SK-N-SH (cell line): ENCODE measurements at places on chromosomes 3 and 15.

- DNase-seq, result no peak
Observed at GRCh38 chr3:124363476-124363875, 366.8 kb upstream of the UMPS start.

GRCh38 chr3:69174445-69174844 lies 52.0 kb upstream of the LMOD3 start:
- no peak for DNase-seq

DNA sequence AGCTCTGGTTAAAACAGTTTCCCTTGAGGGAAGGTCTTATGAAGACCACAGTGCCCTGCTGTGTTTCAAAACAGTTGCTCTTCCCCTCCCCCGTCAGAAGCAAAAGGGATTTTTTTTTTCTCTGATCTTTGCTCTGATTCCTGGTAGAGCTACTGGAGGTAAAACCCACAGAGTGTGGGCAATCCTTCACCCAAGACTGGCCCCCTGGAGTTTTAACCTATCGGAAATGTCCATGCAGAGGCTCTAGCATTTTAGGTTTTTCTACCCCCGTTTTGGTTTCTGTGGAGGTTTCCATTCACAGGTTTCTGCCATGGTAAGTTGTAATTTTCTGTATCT lies 27.7 kb downstream of the GRM2 start:
- DNase-seq, result no peak

DNA sequence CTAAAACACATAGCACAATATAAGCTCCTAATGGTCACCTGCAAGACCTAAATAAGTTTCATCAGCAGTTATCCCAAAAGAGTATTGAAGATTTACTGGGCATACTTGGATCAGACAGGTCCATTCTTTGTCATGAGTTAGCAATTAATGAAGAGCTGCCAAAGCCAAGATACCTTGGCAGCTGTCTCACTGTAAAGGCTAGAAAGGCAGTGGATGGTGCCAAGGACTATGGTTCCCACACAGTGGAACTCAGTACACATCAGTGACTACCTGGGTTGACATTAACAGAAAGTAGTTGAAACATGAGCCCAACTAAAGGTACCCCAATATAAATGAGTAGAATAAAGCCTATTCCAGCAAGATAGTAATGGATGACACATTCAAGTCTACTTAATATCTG lies 41.1 kb upstream of the TMCO5A start:
- no peak for DNase-seq

GRCh38 chr3:34292605-34293300 lies 494.3 kb downstream of the PDCD6IP start:
- DNase-seq, result peak; percentile 3

DNA sequence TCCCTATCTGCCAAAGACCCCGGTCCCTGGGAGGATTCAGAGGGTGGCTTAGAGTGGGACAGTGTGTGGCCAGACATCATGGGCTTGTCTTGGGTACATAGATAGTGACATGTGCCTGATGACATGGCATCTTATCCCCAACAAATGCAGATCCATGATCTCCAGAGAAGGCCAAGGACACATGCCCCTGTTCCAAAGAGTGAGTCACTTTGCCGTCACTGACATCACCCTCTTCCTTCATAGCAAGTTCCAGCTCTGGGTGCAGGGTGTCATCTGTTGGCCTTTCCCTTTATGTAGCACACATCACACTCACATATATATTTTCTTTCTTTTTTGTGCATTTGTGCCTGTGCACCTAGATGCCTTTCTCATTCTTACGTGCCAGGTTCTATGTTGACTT lies 350.5 kb downstream of the LRTM1 start:
- no peak for DNase-seq

DNA sequence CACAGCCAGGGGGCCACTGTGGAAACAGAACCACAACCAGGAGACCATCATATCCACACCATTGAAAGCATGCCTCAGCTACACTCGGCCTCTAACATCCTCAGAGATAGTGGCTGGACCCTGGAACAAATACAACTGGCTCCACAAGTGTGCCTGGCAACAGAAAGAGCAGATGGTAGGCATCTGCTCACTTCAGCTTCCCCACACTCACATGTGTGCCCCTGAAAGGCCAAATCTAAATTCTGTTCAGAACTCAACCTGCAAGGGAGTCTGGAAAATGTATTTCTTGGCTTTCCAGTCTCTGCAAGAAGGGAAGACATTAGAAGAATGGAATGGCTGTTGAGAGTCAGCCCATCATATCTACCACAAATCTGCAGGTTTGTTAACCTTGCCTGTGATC lies 54.7 kb upstream of the CTNNB1 start:
- no peak for DNase-seq

DNA sequence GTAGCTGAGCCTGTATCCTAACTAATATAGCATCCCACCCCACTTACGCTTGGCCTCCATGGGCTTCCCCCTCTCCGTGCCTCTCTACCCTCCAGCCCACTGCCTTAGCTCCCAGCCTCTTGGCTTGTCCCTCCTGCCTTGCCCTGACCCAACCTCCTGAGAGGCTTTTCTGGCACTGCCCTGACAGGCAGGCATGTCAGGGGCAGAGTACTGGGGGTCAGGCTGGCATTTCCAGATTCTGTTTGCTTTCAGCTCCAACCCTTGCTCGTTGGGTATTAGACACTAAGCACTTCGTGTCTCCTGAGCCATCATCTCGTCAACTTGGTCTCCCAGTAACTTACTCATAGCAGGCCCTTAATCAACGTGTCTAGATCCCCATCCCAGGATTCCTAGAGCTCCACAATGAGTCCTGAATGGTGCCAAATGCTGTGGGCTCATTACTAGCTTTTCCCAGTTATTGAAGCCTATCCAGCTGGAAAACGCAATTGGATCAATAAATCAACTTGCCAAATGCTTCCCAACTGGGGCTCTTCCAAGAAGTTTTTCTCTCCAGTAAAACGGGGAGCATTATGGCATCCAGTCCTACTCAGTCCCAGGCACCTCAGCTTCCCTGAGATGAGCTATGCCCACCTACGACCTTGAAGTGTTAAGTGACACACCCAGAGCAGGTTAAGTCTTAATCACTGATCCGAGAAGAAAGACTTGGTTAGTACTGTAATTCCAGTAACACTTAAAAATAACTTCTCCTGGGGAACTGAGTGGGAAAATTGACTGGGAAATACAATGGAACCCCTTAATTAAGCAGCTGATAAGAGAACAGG lies 78.5 kb upstream of the DLG1 start:
- no peak for DNase-seq

DNA sequence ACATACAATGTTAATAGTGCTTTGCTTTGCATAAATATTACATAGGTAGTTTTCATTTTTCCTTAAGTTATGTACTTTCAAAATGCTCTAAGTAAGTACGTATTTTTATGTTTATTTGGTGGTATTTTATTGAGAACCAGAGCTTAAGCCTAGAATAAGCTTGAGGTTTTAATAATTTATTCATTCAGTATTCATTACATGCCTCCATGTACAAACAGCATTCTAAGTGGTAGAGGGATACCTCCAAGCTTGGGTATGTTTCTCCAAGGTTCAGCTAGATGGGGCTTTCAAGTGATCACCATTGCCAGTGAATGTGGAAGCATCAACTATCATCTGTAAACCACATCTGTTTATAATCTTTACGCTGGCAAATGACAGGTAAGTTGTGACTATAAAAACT lies 52.3 kb downstream of the PEAK1 start:
- DNase-seq, result no peak

- no peak for DNase-seq
Observed at GRCh38 chr3:169026543-169027182, 636.8 kb downstream of the MECOM start.

DNA sequence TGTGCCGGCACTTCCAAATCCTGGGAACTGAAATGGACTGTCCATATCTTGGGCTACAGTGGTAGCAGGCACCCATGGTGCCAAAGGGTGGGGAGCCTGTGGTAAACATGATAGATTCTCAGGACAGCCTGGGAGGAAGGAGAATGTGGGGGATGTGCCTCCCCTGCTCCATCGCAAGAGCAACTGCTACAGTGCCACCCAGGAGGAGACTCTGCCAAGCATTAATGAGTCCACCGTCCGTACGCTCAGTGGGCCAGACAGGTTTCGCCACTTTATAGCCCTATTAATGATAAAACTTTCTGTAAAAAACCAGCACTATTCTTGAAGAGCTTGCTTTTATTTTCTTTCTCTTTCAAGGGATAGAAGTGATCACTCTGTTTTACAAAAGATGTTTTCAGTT lies 75.2 kb downstream of the FMN1 start:
- no peak for DNase-seq

- no peak for DNase-seq
Observed at GRCh38 chr3:144989807-144990206, 1018.2 kb downstream of the DIPK2A start.

GRCh38 chr3:151227266-151227806 lies 24.3 kb upstream of the GPR171 start:
- no peak for DNase-seq

GRCh38 chr15:98920091-98920880 lies 87.3 kb downstream of the PGPEP1L start:
- no peak for DNase-seq

DNA sequence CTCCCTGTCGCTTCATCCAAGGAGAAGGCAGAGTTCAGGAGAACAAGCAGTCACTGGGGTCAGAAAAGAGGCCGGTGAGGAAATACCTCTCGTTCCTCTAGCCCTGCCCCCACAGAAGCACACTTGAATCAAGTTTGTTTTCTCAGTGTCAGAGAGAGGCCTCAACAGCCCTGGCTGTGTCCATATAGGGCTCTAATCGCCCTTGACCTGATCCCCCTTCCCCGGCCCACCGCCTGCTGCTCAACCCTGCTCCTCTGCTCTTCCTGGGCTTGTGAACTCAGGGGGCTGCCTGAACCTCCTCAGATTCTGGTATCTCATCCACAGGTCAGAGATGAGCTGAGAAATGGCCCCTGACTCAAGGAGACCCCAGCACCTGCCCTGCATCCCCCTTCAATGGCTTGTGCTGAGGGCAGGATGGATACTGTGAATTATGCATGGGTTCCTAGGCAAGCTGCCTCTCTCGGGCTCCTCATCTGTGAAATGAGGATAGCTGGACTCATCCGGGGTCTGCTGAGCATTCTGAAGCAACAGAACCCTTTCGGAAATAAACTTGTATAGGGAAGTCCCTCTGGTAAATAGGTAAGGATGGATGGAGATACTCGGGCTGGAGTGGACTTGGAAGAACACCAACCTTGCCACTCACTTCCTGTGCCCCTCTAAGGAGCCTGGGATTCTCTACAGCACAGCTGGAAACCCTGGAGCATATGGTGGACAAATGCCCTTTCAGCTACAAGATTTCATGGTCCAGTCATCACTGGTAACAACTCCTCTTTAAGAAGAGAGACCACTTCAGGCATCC lies 147.5 kb downstream of the STT3B start:
- no peak for DNase-seq

DNA sequence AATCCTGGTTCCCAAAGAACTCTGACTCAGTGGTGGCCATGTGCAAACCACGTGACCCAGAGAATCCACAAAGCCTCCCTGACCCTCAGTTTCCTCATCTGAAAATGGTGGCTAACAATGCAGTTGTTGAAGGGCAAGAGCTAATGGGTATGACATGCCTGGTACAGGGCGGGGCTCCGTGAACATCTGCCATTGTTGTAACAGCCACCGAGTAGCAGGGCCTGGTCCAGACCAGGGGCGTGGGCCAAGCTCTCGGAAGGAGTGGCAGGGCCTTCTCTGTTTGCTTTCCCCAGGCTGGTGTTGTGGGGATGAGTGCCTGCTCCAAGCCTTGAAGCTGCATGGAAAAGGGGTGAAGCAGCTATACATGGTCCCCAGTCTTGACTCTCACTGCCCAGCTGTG lies 13.4 kb downstream of the MAPKAPK3 start:
- no peak for DNase-seq

GRCh38 chr3:71389191-71389590 lies 194.3 kb downstream of the FOXP1 start:
- DNase-seq, result no peak
